ENCODE measurements at places on chromosomes 3 and 15.

DNA sequence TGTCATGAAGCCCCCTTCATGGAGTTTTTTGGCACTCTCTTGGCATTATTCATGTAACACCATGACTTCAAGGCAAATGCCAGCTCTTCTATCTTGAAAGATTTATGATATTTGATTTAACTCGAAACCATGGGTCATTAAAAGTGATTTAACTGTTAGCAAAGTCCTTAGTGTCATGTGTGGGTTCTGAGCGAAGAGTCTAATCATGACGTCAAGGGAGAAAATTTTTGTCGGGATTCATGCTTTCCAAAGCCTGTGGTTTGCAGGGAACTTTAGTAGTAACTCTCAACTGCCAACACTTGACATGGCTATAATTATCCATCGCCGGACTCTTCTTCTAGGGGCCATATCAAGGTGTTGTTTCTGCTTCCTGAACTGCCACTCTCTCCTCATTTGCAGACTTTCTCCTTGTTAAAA, 11.5 kb downstream of the GXYLT2 start:
- DNase-seq = no peak

GRCh38 chr15:76153241-76154197, 93.7 kb downstream of the TMEM266 start:
- no peak for DNase-seq

- no peak for DNase-seq
These were observed 2.4 kb downstream of the RASA2 start for GRCh38 chr3:141489203-141489602.

DNA sequence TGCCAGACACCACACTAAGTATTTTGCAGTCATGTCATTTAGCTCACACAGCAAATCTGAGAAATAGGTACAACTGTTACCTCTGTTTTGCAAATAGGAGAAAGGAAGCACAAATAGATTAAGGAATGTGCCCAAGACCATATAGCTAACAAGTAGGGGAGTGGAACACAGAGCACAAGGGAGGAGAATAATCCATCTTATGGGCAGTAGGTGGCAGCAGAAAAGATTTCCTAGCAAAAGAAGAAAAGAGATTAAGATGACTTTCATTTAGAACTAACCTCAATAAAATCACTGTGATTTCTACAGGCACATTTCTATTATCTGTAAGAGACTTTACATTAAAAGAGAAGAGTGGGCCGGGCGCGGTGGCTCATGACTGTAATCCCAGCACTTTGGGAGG, 49.1 kb downstream of the NR1I2 start:
- no peak for DNase-seq

GRCh38 chr3:1552831-1553230, 460.0 kb downstream of the CNTN6 start:
- DNase-seq = no peak

DNA sequence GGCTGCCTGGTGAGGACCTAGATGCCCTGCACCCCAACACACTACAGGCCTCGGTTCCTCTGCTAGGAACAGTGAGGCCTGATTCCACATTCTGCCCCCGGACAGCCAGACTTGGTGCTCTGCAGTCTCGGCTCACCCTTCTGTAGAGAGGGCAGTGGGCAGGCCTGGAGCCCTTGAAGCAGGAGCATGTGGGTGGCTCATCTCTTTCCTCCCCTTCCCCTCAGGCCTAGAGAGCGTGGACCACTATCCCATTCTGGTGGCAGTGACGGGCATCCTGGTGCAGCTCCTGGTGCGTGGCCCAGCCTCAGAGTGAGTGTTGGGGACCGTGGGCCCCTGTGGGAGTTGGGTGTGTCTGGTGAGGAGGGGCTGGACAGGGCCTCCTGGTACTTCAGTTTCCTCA, 3.3 kb downstream of the AMIGO3 start:
- DNase-seq = no peak

- peak; percentile 5 for DNase-seq
These were observed 110.6 kb downstream of the XXYLT1 start for GRCh38 chr3:195160257-195160898.

- DNase-seq = no peak
These were observed 22.5 kb downstream of the CCR4 start for GRCh38 chr3:32973982-32974381.

DNA sequence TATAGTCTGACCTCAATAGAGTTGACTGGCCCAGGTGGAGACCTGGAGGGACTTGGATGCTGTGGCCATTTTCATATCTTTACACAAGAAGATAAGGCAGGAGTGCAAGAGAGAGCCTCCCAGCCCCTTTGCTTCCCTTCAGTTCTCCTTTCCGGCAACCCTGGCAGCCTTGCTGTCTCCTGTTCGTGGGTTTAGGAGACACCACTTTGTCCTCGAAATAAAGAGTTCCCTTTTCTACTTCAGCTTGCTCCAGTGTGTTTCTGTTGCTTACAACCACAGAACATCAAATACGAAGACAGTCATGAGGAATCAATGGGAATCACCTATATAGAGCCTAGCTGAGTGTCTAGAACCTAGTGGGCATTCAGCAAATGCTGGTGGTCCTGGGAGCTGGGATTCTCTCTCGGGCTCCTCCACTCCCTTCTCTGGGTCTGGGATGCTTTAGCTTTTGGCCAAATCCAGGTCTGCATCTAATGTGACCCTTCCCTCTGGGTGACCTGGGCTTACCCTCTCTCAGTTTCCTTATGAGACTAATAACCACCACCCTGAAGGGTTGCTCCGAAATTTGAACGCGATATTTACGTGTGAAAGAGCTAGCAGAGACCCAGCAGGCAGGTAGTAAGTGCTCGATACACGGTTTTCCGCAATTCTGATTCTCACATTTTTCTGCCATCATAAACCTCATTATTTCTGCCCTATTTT, 44.5 kb downstream of the PCSK6 start:
- no peak for DNase-seq

GRCh38 chr15:42157981-42158765, 1.7 kb upstream of the PLA2G4F start:
- no peak for DNase-seq

GRCh38 chr3:193594946-193595689, 2.1 kb downstream of the OPA1 start:
- no peak for DNase-seq

DNA sequence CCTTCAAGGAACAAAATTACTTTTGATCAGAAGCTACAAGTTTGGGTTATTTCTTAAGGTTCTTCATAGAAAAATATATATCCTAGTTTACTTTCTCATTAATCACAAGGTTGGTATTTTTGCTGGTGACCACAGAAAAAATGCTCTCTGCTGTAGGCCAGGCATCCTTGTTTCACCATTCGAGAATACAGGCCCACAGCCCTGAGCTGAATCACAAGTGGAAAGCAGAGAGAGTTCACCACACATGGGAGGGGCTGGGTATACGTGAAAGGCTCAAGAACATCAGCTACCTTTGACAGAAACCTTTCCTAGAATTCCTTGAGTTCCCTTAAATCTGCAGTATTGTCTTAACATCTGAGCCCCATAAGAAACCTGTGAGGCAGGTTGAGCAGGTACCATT, 23.2 kb downstream of the CPEB1 start:
- no peak for DNase-seq

- no peak for DNase-seq
These were observed 4.3 kb downstream of the FYCO1 start for GRCh38 chr3:45991341-45991740.

- DNase-seq = no peak
These were observed 51.3 kb downstream of the TPRG1 start for GRCh38 chr3:189222927-189223636.

- no peak for DNase-seq
These were observed 11.2 kb downstream of the UBL7 start for GRCh38 chr15:74449643-74450205.

- DNase-seq = peak; percentile 79
These were observed at the start of gene PSMD2 for GRCh38 chr3:184298759-184299487. PSMD2 (plus strand) TSS chr3:184299241; CDS start chr3:184299267, 26 bp downstream.

GRCh38 chr15:98952381-98952803, 55.2 kb downstream of the PGPEP1L start:
- DNase-seq = no peak

DNA sequence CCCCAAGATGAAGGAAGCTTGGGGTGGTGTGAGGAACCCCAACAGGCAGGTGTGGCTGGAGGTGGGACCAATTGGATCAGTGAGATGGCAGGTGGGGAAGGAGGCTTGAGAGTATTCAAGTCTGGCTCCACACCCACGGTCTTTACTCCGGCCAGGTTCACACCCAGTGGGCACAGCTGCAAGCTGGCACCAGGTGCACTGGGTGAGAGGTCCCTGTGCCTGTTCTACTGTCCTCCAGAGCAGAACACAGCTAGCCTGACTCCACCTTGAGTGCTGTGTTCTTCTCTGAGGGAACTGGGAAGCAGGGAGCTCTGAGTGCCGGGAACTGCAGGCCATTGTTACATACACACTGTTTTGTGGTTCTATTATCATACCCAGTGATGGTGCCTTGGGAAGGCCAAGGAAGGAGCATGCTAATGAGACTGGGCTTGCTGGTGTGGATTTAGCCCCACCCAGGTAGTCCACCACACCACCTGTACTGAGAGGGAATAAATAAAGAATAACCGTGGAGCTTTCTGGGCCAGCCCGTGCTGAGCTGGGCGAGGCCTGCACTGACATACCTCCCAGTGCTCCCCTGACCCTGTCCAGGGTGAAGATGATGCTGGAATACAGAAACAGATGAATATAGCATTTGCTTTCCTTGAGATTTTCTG, 93.4 kb downstream of the ABHD5 start:
- DNase-seq = no peak

- no peak for DNase-seq
These were observed 103.0 kb upstream of the RPL32 start for GRCh38 chr3:12944413-12944812.

DNA sequence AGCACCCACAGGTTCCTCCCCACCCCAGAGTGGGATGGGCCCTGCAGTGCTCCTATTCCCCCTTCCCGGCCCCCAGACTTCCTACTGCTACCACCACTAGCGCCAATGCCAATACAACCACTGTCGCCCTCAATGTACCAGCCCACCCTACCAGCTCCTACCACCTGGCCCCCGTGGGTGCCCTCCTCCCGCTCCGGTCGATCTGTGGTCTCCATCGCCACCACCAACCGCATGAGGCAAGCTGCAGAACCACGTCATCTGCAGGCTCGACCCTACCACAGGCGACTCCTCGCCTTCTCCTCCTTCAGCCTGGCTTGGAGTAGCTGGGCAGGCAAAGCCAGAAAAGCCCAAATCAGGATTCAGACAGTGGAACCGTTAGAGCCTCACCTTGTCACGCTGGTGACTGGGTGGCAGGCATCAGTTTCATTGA, 179.3 kb downstream of the POTEB3 start:
- DNase-seq = no peak

- no peak for DNase-seq
These were observed 47.0 kb upstream of the SMAD3 start for GRCh38 chr15:67018441-67018840.

DNA sequence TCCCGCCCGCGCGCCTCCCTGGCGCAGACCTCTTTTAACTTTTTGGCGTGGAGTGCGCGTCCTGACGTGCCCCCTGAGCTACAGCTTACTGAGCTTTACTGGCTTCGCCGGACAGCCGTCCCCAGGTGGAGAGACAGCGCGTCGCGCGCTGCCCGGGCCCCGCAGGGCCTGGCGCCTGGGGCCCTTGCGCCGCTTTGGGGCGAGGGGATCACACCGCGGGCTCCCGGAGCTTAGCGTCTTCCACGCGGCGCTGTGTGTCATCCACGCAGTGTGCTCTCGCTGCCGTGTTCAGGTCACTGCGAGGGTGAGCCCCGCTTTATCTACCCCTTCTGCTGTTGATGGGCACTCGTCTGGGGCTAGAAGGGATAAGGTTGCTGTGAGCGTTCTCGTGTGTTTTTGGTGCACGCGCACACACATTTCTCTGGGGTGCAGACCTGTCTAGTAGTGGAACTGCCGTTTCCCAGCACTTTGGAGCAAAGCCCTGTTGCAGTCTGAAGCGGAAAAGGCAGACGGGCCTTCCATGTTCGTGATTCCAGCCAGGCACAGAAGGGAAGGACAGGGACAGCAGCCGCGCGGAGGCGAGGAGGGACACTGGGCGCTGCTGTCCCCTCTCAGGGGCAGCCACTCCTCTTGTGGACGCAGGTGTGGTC, 33.1 kb upstream of the ALDH1L1 start:
- DNase-seq = no peak

- no peak for DNase-seq
These were observed 4.9 kb downstream of the MUC4 start for GRCh38 chr3:195806916-195807231.

GRCh38 chr3:108620250-108620649, 30.7 kb downstream of the DZIP3 start:
- no peak for DNase-seq

- DNase-seq = no peak
These were observed 1273.9 kb downstream of the OTOL1 start for GRCh38 chr3:162770551-162770950.

DNA sequence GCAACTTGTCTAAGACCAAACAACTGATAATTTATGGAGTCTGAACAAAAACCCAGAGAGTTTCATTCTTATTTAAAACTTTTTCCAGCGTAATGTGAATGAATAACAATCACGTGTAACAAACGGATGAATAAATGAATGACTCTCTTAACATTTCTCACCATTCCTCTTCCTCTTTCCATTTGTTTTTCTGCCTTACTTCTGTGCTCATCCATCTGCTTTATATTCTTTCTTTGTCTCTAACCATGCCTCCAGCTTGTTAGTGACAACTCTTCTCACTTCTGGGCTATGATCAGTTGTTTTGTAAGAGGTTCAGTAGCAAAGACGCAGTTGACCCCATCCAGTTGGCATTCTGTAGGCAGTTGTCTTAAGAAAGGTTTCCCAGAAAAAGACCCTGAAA, 133.7 kb upstream of the MB21D2 start:
- no peak for DNase-seq

DNA sequence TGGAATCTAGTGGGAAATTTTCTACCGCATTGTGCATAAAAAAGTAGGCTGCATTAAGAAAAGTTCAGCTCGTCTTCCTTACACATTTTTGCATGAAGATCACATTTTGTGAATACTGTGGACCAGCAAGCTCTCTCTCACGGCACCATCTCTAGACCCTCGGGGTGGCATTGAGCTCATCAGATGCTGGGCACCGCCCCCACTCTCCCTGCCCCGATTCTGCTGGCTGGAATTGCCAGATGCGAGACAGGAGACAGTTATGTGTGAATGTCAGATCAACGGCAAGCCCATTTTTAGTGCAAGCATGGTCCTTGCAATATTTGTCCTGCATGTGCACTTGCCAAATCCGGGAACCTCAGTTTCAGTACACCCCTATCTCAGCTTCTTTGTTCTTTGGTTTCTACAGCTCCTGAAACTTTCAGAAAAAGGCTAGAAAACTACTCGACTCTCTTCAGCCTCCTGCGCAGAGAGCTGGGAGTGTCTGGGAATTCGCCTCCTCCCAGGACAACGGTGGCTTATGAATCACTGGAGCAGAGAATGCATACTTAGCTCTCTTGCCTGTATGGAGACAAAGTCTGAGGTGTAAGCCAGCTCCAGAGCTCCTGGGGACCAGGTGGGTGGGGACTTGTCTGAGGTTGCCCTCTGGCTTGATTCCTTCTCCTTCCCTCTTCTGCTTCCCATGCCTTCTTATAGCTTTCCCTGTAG, 285.2 kb upstream of the ATP10A start:
- DNase-seq = no peak

DNA sequence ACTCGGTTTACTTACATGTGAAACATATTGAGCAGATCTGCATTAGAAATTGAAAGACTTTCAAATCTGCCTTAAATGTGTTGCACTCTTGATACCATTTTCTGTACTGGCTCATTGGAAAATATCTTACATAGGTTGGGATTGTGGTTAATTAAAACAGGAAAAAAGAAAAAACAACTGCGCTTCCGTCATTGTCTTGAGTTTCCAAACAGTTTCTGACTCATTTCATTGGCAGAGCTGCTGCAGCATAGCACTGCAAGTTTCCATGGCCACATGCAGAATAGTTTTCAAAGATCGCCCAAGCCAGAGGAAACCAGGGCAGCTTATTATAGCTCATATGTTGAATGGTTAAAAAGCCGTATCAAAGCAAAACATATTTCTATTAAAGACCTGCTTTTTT, 446.6 kb upstream of the BCHE start:
- DNase-seq = no peak
